Renal cortical epithelial cell (primary cell): ENCODE measurements at places on chromosomes 2 and 18. TPM values are rescaled to one million over a fixed set of nuclear protein-coding genes. Genes with fewer than 3 reads are reported as not detected.

The CTLA4 gene
- total RNA-seq = not detected in 2 replicates

DNA sequence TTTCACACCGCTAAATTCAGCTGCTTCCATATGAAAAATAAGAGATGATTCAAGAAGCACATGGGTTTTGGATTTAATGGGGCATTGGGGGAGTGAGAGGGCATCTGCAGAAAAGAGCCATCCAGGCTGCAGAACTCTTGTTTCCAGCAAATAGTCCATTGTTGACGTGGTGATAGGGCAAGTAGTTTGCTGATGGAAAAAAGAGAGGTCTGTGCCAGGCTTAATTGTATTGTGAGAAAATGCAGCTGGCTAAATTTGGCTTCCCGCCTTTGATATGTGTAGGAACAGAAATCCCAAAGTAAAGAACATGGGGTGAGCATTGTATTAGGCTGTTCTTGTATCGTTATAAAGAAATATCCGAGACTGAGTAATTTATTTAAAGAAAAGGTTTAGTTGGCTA is 199.5 kb downstream of the SETBP1 start:
- no peak for DNase-seq

DNA sequence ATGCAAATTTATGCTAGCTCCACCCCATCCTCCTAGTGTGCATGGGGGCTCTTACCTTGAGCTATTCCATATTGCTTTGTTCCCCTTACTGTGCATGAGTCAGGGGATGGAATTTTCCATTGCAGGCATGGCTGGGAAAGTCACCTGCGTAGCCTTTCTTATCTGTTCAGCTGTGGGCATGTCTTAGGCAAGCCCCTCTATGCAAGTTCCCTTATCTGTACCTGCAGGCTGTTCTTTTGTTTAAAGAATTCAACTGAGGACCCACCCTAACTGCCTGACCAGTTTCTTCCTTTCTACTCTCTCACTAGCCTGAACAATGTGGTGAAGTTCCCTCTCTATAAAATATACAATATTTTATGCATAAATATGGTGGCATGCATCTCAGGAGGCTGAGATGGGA is 54.2 kb upstream of the CDCA7 start:
- no peak for DNase-seq

DNA sequence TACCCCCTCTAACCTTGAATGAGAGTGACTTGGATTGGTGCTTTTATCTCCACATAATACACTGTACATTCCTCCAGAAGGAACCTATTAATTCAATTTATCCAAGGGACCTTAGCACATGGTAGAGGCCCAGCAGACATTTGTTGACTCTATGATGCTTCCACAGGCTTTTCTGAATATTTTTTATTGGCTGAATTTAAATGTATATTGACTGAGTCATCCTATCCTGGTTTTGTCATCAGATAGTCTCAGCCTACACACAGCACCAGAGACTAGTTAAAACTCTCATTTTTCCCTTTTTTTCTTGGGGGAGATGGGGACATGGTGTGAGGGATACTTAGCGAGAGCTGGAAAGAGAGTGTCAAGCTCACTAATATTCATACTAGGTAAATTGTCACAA is 101.6 kb downstream of the LRRC30 start:
- no peak for DNase-seq

DNA sequence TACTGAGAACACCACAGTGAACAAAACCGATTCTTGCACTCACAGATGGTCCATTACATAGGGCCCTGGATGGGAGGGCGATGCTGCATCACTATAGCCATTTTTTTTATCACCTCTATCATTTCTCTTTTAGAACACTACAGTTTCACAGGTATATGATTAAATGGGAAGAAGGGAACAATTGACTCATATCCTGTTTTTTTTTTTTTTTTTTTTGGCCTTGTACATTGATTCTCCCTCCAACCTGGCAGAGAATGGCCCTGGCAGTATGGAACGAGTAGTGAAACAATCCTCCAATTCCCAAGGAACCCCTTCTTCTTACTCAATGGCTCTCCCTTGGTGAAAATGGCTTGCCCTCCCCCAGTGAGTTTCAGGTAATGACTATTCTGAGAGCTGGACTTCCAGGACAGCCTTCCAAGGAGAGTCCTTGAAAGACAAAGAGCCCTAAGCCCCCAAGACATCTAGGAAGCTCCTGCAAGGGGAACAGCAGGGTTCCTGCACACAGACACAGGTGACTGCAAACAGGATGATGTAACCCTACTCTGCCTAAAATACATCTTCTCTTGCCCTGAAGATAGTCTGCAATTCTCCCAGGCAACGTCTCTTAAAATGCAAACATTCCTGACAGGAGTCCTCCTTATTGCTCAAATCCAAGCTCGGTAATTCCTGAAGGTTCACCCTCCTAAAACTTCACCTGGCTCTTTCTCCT is 405.4 kb downstream of the SETBP1 start:
- DNase-seq = peak; percentile 6

DNA sequence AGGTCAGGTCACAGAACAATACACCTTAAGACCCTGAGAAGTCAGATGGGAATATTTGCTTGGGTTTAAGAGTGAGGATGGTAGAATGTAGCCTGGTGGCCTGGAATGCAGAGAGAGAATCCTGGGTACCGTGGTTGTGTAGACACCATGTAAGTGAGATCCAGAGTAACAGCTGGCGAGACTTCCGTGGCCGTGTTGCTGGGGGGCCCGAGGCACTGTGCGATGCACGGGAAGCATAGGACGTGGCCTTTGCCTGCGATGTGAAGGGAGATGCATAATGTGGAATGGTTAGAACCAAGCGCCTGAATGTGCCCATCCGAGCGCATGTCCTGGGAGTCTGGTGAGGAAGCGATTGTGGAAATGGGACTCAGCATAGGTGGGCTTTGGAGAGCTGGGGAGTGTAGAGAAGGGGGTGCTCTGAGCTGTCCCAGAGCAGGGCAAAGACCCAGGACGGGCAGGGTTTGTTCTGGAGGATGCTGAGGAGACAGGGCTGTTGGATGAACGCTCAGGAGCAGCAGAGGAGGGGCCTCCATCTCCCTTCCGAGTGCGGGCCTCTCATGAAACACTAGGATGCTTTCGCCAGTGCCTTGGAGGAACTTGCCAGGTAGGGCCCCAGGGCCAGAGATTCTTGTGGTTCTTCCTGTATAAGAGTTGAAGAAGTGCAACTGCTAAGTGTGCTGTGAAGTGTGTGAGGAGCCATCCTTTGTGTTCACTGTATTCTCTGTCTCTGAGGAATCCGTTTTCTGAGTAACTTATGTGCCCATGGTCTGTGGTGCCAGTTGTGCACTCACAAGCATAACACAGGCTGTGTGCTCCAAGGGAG is 7.1 kb downstream of the RNF144A start:
- no peak for DNase-seq

DNA sequence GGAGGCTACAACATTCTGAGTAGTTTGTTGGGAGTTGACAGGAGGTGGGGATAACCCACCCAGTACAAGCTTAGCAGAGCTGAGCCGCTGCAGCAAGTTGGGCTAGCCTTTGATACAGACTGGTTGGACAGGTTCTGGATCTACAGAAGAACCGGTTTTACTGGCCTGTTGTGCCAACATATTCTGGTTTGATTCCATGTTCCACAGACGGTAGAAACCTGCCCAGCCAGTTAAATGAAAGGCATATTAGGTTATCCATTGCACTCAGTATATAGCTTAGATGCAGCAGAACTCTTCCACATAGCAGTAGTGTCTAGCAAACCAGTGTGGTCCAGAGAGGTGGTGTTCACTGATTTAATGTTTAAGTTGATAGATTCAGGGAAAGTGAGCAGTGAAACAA is 19.3 kb upstream of the RBBP8 start:
- DNase-seq = peak; percentile 63

DNA sequence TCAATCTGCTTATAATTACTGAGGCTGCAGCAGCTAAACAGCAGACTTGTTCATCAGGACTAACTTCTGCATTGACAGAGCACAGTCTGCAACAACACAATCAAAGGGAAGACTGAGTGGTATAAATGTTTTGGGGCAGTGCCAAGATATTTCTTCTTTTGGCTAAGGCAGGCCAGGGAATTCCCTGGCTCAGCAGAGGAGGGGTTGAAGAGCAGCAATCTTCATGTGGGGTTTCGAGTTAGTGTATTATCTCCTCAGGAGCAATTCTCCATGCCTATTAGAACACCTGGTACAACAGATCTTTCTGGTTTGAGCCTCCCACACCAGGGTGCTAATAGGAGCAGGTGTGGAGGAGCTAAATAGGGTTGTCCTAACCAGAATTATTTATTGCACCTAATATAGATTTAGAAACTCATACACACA is 103.0 kb upstream of the STK17B start:
- DNase-seq = peak; percentile 62

DNA sequence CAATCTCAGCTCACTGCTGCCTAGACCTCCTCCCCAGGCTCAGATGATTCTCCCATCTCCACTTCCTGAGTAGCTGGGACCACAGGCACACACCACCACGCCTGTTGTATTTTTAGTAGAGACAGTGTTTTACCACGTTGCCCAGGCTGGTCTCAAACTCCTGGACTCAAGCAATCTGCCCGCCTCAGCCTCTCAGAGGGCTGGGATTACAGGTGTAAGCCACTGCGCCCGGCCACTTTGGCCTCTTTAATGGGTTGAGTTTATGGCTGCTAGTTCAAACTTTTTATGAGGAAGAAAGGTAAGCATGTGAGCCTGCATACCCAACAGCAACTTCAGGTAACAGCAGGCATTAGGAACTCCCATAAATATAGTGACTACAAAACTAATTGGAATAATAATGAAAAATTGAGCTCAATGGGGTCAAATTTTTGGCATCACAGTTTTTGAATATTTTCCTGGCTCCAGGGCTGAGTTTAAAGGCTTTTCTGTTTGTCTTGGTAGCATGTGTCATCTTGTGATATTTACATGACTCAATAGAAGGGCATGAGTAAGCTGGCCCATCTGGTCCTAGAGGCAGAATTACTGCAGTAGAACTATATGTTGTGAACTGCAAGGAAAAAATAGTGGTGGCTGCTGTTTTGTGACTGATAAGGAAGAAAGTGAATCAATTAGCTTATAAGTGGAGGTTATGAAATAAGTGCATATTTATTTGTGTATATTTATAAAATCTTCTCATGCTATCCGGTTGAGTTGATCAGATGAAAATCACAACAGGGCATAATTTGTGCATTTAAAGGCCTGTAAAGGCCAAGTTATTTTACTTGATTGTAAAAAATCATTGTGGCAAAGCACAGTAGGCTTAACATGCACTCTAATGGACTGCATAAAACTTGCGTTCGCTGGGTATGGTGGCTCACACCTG is 24.8 kb downstream of the GALM start:
- DNase-seq = peak; percentile 94
